ENCODE measurements at places on chromosomes 7 and 10. TPM values are rescaled to one million over a fixed set of nuclear protein-coding genes. Genes with fewer than 3 reads are reported as not detected.
A peak's percentile ranks its signal among the peaks of the same experiment; 100 is the strongest.

- H3K27me3 ChIP-seq, result peaks cover 7% of the 10 kb centered on the region
- no peak overlapping the region for H3K4me3 ChIP-seq
- H3K36me3 ChIP-seq, result peaks cover 22% of the 10 kb centered on the region
- H3K4me1 ChIP-seq, result no peaks in the 10 kb centered on the region
Measured at GRCh38 chr7:99368750-99369389, 5.7 kb upstream of the ARPC1B start.

GRCh38 chr7:51328351-51328801 lies 11.8 kb upstream of the COBL start:
- H3K27me3 ChIP-seq, result peaks cover 1% of the 10 kb centered on the region
- H3K36me3 ChIP-seq, result no peaks in the 10 kb centered on the region
- no peak overlapping the region for H3K27ac ChIP-seq
- H3K4me3 ChIP-seq, result no peak overlapping the region
- no peaks in the 10 kb centered on the region for H3K4me1 ChIP-seq

DNA sequence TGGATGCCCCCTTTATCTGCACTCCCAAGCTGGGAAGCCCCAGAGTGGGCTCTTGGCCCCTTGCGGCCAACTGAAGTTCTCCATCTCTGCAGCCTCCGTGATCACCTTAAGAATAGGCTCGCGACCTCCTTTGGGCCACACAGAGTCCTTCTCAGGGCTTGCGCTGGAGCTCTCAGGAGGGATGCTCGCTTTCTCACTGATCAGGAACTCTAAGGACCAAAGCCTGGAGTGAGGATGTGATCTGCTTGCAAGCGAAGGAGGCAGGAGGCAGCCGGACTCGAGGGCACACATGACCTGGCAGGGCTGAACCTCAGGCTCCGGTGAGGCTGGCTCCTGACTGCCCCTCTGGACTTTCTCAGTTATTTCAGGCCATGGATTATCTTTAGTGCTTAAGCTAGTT lies 192.1 kb upstream of the MKI67 start:
- H3K27me3 ChIP-seq, result peaks cover 1% of the 10 kb centered on the region
- no peaks in the 10 kb centered on the region for H3K36me3 ChIP-seq
- no peak overlapping the region for H3K27ac ChIP-seq

- no peak overlapping the region for H3K27ac ChIP-seq
- no peaks in the 10 kb centered on the region for H3K27me3 ChIP-seq
- peaks cover 6% of the 10 kb centered on the region for H3K36me3 ChIP-seq
- H3K4me1 ChIP-seq, result peaks cover 4% of the 10 kb centered on the region
- no peak for DNase-seq
Measured at GRCh38 chr10:73469579-73469978, 26.2 kb downstream of the PPP3CB start.

- peaks cover 24% of the 10 kb centered on the region for H3K27me3 ChIP-seq
- peak overlapping the region; percentile 88 for H3K27ac ChIP-seq
- H3K4me3 ChIP-seq, result peak overlapping the region; percentile 97
- peaks cover 64% of the 10 kb centered on the region for H3K4me1 ChIP-seq
- H3K36me3 ChIP-seq, result peaks cover 24% of the 10 kb centered on the region
Measured at GRCh38 chr10:117135026-117135372, 3.1 kb downstream of the VAX1 start.

Gene PRLHR
- total RNA-seq, result not detected

Gene MORN4
- total RNA-seq, result 10.9 TPM

Gene AEBP1
- total RNA-seq, result 22.2 TPM

Gene LIPK
- total RNA-seq, result not detected

All from endothelial cell (in vitro differentiated cells).